ENCODE measurements at places on chromosomes 13 and 19.

DNA sequence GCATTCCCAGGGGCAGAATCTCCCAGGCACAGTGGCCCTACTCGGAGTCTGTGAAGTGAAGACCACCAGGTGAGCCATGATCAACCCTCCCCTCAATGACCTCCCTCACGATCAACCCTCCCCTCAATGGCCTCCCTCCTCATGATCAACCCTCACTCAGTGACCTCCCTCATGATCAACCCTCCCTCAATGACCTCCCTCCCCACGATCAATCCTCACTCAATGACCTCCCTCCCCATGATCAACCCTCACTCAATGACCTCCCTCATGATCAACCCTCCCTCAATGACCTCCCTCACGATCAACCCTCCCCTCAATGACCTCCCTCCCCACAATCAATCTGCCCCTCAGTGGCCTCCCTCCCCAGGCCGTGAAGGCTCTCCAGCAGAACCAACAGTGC is 32.1 kb downstream of the SBNO2 start:
- no peak for DNase-seq

DNA sequence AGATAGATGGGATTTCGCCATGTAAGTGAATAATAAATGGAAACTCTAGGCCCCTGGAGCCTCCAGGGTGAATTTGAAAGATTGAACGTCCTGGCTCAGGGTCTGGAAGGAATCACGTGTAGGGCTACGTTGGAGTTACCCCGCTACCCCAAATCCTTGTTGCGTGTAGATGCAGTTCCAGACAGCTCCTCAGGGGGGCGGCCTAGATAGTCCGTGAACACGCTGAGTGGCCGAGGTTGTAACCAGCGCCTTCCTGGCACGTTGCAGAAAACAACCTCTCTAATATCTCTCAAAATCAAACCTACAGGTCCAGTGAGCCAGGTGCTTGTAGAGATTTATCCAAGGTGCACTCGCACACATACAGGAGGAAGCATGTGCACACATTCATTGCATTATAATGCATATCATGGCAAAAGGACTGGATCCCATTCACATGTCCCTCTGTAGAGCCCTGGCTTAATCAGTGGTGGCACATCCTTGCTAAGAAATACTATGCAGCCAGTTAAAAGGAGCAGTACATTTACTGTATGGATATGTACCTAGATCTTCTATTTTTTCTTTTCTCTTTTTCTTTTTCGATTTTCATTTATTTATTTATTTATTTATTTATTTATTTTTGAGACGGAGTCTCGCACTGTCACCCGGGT is 2.5 kb upstream of the KEAP1 start:
- peak; percentile 90 for DNase-seq

DNA sequence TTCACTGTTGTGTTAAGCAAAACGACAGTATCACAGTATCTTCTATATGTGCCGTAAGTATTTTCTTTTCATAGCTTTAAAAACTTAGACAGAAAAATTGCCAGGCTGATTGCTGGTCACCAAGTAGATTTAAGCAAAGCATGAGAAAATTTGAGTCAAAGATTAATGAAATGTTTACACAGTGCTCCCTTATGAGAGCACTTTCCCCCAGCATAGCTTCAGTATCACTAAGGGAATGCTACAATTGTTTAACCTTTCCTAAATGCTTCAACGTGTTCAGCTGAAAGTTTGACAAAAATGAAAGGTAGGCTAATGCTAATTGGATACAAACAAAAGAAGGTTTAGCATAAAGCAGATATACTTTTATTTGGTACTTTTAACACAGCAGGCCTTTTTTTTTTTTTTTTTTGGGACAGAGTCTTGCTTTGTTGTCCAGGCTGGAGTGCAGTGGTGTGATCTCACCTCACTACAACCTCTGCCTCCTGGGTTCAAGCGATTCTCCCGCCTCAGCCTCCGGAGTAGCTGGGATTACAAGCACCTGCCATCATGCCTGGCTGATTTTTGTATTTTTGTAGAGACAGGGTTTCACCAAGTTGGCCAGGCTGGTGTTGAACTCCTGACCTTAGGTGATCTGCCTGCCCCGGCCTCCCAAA is 23.4 kb downstream of the PCCA start:
- no peak for DNase-seq

DNA sequence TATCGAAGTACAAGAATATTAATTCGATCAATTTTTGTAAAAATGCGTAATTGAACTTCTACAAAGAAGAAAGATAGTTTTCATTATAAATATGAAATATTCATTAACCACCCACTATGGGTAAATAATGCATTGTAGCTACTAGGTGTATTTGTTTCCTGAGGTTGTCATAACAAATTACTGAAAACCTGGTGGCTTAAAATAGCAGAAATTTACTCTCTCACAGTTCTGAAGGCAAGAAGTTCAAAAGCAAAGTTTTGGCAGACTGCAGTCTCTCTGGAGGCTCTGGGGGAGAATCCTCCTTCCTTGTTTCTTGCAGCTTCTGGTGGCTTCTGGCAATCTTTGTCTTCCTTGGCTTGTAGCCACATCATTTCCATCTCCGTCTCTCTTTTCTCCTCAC is 99.2 kb upstream of the MIR17HG start:
- DNase-seq: no peak

DNA sequence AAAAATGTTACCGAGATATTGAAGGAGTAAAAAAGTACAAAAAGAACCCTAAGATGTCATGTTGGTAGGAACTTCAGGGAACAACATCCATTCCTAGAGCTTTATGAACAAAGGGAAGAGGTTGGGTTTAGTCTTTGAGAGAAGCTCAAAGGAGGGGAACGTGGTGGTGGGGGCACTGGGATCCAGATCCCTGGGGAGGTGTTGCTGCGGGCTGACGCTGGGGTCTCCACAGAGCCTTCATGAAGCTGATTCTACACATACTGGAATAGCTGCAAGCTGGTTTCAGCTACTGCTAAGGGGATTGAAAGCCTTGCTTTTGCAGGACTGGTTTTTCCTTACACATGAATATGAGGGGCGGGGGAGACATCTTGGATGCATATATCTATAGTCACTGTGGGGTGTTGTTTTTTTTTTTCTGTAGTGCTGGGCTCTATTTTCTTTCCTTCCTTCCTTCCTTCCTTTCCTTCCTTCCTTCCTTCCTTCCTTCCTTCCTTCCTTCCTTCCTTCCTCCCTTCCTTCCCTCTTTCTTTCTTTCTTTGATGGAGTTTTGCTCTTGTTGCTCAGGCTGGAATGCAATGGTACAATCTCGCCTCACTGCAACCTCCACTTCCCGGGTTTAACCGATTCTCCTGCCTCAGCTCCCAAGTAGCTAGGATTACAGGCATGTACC is 6.5 kb upstream of the MZF1 start:
- DNase-seq: no peak

GRCh38 chr19:14418856-14419105 is 360 bp downstream of the DDX39A start:
- DNase-seq: peak; percentile 89

DNA sequence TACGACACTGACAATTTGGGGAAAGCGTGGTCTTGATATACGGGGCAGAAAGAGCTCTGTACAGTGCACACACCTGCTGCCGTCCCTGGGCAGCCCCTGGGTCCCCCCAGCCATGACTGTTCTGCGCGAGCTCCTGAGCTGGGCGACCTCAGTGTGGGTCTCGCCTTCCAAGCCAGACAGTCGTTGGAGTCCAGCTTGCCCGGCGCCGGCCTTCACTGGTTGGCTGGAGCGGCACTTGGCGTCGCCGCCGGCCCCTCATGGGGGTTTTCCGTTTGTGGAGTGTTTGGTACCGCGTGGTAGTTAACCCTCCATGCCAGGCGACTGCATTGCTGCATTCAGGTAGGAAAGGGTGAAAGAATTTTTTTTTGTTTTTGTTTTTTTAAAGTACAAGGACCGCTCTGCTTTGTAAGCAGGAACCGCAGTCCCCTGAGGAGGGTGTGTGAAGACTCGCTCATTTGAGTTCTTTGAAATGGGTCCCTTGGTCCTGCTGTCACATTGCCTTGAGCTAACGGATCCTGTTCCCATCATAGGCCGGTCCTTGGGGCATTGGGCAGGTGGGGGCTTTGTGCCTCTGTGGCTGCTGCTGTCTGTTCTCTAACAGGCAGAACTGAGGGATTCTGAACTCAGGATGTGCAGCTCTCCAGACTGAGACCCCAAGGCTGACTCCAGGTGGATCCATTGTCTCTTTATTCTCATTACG is 10.8 kb upstream of the RPS15 start:
- no peak for DNase-seq

DNA sequence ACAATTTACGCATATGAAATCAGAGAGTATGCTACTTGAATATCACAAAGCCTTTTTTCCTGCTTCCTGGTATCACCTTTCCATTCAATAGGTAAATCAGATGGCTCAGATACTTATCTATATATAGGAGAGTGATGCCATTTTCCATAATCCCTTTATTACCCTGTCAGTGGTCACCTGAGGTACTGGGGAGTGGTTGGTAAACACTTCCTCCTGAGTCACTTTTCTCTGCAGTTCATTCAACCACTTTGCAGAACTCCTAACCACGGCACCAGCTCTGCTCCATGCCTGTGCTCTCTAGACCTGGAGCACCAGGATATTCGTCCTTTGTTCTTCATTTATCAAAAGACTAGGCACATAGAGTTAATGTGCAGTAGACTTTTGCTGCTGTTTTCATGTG is 748.5 kb upstream of the KLHL1 start:
- no peak for DNase-seq

DNA sequence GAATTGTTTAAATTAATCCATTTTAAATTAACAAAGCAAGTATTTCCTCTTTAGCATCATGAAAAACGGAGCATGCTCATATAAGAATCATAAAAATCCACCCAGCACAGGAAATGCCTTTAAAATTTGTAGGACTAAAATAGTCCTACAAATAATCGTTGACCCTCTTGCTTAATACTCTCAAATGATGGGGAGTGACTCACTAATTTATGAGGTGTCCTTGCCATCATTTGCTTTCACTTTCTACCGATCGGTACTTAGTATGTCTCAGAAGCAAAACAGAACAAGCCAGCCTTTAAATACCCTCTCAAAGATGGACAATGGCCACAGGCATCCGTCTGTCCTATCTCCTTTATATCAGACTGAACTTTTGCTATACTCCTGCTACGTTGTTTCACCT is 97.2 kb downstream of the SUCLA2 start:
- no peak for DNase-seq

DNA sequence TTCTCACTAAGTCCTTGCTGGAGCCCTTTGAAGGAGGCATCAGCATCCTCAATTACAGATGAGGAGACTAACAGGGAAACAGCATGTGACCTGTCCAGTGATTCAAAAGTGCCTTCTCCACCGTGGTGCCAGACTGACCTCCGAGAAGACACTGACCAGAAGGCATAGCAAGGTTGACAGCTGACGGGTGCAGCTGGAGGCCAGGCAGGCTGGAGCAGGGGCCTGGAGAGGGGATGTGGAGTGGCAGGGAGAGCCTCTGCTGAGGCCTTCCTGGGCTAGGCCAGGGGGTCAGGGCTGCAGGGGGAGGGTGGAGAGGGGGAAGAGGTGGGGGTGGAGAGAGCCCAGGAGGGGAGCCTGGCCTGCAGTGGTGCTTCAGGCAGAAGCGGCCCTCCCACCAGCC is 66.3 kb downstream of the KCTD15 start:
- no peak for DNase-seq
